Stimulated activated CD4-positive, alpha-beta T cell treated with anti-CD3 and anti-CD28 coated beads, TNF-alpha, amount 100 ng/mL, for 24 hours (primary cell): ENCODE measurements at places on chromosomes 12 and 14.

DNA sequence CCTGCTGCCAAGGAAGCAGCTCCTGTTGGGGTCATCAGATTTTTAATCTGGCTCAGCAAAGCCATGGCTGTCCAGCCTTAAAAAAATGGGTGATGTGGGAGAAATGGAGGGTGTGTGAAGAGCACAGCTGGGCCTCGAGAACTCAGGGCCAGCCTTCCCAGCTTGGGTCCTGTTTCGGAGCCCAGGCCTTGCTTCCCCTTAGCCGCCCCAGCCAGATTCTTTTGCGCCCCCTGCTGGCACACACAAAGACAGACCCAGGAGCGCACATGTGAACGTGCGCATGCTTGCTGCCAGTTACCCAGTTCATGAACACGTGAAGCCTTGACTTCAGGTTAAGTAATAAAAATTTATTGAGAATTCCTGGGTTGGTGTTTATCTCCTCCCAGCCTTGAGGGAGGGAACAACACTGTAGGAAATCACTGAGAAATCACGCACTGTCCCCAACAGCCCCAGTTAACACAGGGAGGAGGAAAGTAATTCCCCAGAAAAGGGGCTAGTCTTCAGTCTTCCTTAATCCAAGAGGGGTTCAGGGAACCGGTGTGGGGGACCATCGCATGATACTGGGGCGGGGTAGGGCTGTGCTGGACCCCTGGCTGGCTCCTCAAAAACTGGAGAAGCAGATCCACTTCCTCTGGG is 5.3 kb downstream of the PHB2 start:
- DNase-seq: peak; percentile 83

- no peak for DNase-seq
Observed at GRCh38 chr14:37974421-37974820, 233.3 kb upstream of the SSTR1 start.

- DNase-seq: no peak
Observed at GRCh38 chr14:95472819-95473251, 43.6 kb downstream of the SYNE3 start.

- DNase-seq: no peak
Observed at GRCh38 chr12:51549637-51550036, 41.4 kb upstream of the SCN8A start.

DNA sequence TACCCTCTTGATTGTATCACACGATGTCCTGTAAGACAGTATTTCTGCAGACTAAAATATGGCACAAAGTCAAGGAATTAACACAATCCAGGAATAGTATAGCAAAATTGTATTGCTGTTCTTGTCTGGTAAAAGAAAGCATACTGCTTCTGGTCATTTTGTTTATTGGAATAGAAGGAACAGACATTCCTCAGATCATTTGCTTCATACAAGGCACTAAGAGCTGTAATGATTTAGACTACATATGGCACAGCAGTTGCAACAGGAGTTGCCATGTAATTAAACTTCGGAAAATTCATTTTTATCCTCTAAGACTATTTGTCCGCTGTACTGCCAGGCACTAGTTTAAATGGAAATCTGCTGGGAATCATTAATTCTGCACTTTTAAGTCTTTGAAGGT is 7.6 kb upstream of the KERA start:
- DNase-seq: no peak
